ENCODE measurements at places on chromosomes 6 and 20.

DNA sequence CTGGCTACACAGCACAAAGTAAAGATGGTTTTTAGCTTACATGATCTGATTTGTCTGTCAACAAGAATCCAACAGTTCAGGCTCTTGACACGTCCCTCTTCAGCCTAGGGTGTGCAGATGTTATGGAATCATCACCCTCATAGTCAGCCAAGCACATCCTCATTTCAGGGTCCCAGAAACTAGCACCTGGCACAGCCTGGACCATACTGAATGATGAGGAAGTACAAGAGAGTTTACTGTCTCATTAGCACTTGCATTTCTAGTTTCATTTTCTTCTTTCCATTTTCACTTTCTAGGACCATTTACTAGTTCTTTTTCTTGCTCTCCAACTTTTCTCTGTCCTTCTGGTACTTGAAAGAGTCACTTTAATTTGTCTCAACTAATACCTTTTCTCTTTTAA lies 6.5 kb downstream of the RIPOR2 start:
- no peak for DNase-seq

DNA sequence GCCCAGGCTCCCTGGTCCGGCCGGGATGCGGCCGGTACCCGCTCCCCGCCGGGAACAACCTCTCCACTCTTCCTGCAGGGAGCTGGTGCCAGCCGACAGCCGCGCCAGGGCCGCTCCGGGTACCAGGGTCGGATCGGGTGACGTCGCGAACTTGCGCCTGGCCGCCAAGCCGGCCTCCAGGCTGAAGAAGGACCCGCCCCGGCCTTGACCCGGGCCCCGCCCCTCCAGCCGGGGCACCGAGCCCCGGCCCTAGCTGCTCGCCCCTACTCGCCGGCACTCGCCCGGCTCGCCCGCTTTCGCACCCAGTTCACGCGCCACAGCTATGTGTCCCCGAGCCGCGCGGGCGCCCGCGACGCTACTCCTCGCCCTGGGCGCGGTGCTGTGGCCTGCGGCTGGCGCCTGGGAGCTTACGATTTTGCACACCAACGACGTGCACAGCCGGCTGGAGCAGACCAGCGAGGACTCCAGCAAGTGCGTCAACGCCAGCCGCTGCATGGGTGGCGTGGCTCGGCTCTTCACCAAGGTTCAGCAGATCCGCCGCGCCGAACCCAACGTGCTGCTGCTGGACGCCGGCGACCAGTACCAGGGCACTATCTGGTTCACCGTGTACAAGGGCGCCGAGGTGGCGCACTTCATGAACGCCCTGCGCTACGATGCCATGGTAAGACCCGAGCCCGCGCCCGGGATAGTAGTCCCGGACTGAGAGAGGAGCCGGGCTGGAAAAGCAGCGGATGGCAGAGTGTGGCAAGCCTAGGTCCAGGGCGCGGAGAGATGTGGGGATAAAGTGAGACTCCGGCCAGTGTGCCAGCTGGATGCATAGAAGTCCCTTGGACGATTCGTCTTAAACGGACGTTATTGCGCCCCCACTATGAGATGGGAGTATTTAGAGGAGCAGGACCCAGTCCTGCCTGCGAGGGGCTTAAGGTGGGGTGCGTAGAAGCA lies at the start of gene NT5E:
TSS of gene NT5E (plus strand) at position 266 of the 942 bp plus-strand sequence. CDS start at position 323, 57 bp downstream.
- DNase-seq, result no peak

- no peak for DNase-seq
These were observed 118.3 kb upstream of the FBXL4 start for GRCh38 chr6:99066044-99066443.

DNA sequence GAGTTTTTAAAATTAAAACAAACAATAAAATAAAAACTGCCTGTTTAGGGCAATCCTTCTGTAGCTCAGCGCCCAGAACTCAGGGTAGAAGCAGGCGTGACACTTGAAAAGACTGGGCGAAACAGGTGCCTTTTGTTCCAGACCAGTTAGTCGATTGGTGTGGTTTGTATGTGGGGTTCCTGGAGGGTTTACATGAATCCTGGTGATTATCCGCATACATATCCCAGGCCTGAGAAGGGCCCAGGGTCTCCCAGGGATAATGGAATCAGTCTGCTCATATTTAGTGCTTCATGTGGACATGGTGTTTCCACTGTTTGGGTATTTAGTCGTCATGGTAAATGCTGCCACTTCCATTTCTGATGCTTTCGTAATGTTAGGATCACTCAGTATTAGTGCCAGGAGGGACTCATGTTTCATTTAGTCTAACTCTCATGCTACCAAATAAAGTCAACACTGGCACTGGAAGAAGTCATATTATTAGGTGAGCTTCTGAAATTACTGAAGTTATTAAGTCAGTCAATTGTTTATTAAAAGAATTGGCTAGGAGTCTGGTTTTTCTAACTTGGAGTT lies 116.5 kb downstream of the SAMD5 start:
- DNase-seq, result no peak

GRCh38 chr6:105332576-105332975 lies 70.3 kb downstream of the PREP start:
- no peak for DNase-seq

GRCh38 chr20:8535403-8536261 lies 403.6 kb downstream of the PLCB1 start:
- no peak for DNase-seq

DNA sequence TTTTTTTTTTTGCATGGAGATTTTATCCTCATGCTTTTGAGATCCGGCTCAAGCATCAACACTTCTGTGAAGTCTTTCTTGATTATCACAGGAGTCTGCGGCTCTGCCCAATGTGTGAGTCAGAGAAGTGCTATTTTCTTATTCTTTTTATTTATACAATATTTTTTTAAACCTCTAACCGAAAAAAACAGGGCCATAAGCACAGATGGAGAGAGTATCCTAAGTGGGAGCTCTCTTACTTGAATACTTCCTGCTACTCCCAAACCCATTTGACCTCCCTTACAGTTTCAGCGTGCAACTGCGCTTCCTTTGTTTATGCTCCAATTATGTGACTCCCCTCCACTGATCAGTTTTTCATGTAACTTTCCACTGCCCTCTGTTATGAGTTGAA lies 8.7 kb upstream of the ATXN1 start:
- DNase-seq, result peak; percentile 61

DNA sequence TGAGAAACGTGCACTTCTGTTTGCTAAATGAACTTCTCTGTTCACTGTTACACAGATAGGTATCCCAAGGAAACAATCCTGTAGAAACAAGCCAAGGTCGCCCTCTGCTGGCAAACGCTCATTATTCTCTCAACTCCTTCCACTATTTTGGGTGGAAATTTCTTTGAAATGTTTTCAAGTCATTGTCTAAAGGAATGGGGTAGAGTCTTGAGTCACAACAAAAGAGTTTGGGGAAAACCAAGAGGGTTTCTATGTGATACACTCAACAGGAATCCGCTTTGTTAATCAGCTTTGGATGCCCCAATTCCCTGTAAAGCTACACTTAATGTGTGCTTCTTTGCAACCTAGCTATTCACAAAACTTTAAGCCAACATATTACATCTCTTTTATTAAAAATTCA lies 4.6 kb upstream of the RAE1 start:
- DNase-seq, result peak; percentile 64

- DNase-seq, result no peak
These were observed 110.5 kb downstream of the LRFN2 start for GRCh38 chr6:40476673-40477072.

DNA sequence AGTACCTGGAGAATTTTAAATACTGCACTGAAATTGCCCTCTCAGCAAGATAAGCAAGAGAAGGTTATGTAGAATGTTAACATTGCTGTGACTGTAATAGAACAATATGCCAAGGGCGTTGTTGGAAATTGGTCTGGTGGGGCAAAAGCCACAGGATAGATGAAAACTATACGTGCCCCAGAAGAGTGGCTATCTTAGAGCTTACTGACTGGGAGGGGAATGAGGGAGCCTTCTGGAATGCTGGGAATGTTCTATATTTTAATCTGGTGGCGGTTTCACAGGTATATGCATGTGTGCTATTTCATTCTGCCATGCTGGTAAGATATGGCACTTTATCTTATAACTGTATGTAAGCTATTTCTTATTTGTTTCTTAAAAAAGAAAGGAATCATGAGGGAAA lies 35.2 kb upstream of the YWHAB start:
- DNase-seq, result no peak

- DNase-seq, result no peak
These were observed 200.7 kb upstream of the BMP2 start for GRCh38 chr20:6566821-6567220.

DNA sequence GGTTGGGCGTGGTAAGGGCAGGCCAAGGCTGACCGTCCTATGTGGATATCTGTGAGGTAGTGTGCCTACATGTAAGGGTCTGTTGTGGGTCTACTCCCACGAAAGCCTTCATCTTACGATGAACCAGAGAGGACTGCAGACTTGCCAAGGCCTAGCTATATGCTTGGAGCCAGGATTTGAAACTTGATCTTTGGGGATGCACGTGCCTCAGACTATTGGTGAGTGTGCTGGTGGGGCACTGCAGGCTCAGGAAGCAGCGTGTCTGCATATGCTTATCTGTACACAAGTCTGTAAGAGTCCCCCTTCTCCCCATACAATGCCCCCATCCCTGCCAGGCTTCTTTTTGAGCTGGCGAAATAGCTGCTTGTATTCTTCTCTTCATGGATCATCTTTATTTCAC lies 17.9 kb downstream of the PLCG1 start:
- no peak for DNase-seq

DNA sequence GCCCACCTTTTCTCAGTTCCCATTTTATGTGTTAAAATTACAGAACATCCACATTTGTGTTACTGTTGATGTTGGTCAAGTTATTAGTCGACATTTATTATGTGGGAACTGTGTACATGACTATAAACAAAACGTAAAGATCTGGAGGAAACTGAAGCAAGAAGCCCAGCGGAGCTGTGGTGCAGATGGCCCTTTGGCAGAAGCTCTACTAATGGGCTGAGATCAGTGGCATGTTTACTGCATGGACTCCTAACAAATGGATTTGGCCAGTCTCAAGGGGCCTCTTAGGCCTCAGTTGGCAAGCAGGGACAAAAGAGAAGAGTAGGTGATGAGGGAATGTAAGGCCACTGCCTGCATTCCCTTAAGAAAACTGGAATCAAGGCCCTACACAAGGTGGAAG lies 282.1 kb upstream of the TCF21 start:
- no peak for DNase-seq

DNA sequence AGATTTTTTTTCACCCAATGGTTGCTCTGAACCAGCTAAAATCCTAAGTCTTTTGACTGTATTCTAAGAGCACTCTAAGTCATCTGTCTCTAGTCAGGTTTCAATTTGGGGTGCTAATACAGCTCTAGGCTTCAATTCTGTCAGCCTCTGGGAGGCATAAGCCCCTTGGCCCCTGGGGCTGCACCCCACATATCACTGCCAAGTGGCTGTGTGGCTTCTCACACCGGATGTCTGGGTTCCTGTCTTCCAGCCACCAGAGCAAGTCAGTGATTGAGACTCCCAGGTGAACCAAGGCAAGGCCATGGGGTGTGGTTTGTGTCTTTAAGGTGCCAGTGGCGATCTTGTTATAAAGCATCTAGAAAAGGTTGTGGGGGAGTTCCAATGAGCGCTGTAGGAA lies 136.5 kb downstream of the TMEM242 start:
- DNase-seq, result no peak

- no peak for DNase-seq
These were observed 1.9 kb upstream of the AFDN start for GRCh38 chr6:167824591-167825331.

- no peak for DNase-seq
These were observed 282.7 kb downstream of the PLCB1 start for GRCh38 chr20:8414586-8415274.

- DNase-seq, result no peak
These were observed 22.0 kb upstream of the QKI start for GRCh38 chr6:163392533-163392932.

DNA sequence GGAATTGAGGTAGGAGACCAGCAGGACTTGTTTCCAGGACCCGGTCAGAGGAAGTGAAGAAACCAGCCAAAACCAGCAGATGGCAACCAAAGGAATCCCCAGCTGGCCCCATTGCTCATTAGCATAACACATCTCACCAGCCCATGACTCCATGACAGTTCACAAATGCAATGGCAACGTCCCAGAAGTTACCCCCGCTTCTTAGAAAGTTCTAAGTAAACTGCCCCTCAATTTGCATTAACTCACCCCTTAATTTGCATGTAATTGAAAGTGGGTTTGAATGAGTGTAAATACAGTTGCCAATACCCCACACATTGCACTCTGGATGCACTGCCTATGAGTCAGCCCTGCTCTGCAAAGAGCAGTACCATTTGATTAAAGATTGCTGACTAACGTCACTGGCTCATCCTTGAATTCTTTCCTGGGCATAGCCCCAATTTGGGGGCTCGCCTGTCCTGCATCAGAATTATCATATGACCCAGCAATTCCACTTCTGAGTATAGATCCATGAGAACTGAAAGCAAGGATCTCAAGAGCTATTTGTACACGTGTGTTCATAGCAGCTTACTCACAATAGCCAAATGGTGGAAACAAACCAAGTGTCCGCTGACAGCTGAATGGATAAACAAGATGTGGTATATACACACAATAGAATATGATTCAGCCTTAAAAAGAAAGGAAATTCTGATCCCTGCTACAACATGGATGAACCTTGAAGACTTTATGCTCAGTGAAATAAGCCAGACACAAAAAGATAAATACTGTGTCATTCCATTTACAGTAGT lies 36.4 kb downstream of the MYLK4 start:
- peak; percentile 73 for DNase-seq

DNA sequence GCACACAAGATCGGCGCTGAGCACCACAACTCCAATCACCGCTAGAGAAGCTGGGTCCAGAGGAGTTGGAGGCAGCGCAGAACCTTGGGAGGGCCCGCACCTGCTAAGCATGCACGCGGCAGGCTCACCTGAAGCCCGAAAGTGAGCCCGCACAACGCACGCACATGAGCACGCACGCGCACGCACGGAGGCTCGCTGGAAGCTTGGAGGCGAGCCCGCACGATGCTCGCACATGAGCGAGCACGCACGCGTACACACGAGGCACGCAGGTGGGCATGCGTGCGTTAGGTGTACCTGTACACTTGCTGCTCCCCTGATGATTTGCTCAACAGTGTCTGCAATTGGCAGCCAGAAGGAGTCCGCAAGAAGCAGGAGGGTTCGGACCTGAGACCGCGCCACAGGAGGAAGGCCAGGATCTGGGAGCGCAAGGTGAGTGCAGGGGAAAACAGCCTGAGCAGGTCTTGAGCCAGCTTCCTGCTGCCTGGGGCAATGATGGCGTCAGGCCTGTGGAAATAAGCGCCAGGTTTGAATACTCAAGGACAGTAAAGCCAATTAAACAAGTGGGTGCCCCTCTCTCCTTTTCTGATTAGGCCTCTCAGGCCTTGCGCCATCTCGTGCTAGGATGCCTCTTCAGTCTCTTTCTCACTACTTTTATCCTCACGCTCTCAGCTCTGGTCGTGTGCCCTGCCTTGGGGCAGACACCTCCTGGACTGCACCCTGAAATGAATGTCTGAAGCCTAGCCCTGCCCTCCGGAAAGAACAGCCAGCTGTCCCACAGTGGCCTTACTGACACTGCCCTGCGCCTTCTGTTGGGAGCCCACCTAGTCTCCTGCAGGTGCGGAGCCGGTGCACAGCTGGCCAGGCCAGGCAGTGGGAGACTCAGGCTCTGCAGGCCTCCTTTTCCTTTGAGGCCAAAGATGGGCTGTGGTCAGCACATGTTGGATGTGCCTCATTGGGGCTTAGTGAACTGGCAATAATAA lies 340.4 kb downstream of the CDC5L start:
- DNase-seq, result no peak

GRCh38 chr6:1987640-1988039 lies 257.8 kb downstream of the GMDS start:
- DNase-seq, result peak; percentile 40

- no peak for DNase-seq
These were observed 6.6 kb downstream of the APOBEC2 start for GRCh38 chr6:41059556-41059955.

- no peak for DNase-seq
These were observed 243.5 kb downstream of the CDKAL1 start for GRCh38 chr6:20777801-20778200.

GRCh38 chr6:209432-210103 lies 82.7 kb upstream of the DUSP22 start:
- no peak for DNase-seq

All from AG09309 (cell line).